ENCODE measurements at places on chromosomes 2 and 18.

- no peak for DNase-seq
Measured at GRCh38 chr2:144322379-144322778, 197.5 kb downstream of the ZEB2 start.

GRCh38 chr18:67652288-67652687, 135.8 kb upstream of the DSEL start:
- DNase-seq: no peak

- DNase-seq: peak; percentile 47
Measured at GRCh38 chr2:235595422-235596010, 101.7 kb downstream of the AGAP1 start.

- no peak for DNase-seq
Measured at GRCh38 chr2:63712748-63713147, 124.0 kb downstream of the MDH1 start.

DNA sequence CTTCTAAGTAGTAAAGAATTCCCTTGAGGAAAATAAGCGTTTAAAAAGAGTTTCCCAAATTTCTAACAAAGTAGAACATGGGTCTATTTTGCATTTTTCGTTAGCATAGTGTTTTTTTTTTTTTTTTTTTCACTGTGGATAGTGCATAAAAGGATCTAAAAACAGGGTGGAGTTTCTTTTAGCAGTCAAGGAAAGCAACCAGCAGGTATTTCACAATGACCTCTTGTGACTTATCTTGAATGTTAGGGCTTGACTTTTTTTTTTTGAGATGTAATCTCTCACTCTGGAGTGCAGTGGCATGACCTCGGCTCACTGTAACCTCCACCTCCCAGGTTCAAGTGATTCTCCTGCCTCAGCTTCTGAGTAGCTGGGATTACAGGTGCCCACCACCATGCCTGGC, 14.9 kb upstream of the DGKD start:
- DNase-seq: no peak

- no peak for DNase-seq
Measured at GRCh38 chr2:165522719-165523118, 53.2 kb downstream of the CSRNP3 start.

- DNase-seq: peak; percentile 36
Measured at GRCh38 chr2:9663008-9663879, 32.4 kb upstream of the YWHAQ start.

DNA sequence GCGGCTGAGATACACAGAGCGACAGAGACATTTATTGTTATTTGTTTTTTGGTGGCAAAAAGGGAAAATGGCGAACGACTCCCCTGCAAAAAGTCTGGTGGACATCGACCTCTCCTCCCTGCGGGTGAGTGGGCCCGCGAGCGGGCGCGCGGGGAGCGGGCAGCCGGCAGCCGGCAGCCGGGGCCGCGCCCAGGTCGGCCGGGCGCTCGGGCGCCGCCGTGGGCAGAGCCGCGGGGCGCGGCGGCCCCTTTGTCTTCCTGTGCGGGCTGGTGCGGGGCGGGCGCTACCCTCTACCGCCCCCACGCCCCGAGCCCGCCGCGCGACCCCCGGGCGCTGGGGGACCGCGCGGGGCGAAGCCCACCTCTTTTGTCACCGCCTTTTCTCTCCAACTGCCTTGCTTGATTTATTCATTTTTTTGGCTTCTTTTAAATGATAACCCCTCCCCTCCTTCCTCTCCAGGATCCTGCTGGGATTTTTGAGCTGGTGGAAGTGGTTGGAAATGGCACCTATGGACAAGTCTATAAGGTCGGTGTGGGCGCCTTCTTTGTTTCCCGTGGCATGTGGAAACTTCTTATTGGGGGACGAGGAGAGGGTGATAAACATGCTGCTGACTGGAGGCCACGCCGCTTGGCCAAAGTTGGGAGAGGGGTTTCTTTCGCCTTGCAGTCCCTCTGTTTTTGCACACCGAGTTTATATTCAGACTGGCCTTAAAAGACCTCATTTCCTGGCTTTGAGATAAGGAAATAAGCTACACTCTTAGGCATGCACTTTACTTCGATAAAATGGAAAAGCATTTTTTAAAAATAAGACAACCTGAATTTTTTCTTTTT, 722 bp downstream of the MAP4K4 start:
- peak; percentile 33 for DNase-seq

- peak; percentile 26 for DNase-seq
Measured at GRCh38 chr2:11669454-11670291, at the start of gene NTSR2. TSS of gene NTSR2 (minus strand) at chr2:11670195. CDS start at chr2:11670129, 66 bp downstream.

DNA sequence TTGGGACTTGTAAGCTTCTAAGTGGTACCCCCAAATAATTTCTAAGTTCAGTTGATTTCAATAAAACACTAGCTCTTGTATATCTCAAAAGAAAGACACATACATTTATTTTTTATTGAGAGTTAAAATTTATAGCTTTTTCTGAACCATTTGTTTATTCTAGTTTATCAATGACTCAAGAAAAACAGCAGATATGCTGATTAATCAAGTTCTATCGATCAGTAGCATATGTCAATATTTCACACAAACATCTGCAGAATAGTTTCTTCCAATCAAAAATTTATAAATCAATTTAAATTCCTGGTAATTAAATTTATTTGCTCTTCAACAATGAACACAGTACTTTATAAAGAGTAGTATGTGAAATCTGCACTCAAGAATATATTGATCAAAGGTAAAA, 5.3 kb downstream of the FIGN start:
- DNase-seq: no peak

- no peak for DNase-seq
Measured at GRCh38 chr2:239181903-239182581, 218.8 kb downstream of the HDAC4 start.

DNA sequence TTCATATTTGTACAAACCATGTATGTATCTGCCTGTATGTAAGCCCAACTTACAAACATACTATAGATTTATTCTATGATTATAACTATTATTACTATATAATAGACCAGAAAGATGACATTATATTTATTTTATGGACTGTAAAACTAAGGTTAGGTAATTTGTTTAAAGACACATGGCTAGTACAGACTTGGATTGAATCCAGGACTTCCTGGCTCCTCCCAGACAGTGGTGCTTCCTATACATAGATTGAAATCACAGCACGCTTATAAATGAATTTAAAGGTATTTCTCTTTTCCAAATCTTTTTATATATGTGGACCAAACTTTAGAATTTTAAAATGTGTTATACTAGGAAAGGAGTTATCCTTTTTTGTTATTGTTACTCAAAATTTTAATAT, 151.6 kb upstream of the MYO3B start:
- DNase-seq: no peak

GRCh38 chr2:201440182-201440581, 11.1 kb downstream of the TRAK2 start:
- no peak for DNase-seq

- DNase-seq: no peak
Measured at GRCh38 chr2:69216535-69217332, 170.3 kb downstream of the GFPT1 start.

DNA sequence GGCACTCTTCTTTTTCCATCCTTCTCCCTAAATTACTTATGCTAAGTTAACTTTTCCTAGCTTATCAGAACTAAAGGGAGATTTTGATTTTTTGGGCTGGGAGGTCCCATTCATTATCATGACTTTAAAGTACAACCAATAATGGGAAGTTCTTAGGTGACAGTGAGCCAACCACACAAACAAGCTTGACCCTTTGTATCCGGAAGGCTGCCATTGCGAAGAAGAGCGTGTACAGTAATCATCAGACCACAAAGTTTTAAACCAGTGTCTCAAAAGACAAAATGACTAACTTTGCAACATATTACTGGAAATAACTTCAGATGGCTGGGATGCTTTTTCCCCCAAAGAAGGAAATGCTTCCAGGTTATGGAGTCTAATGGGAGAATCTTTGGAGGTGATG, 298.1 kb downstream of the TGIF1 start:
- DNase-seq: no peak

DNA sequence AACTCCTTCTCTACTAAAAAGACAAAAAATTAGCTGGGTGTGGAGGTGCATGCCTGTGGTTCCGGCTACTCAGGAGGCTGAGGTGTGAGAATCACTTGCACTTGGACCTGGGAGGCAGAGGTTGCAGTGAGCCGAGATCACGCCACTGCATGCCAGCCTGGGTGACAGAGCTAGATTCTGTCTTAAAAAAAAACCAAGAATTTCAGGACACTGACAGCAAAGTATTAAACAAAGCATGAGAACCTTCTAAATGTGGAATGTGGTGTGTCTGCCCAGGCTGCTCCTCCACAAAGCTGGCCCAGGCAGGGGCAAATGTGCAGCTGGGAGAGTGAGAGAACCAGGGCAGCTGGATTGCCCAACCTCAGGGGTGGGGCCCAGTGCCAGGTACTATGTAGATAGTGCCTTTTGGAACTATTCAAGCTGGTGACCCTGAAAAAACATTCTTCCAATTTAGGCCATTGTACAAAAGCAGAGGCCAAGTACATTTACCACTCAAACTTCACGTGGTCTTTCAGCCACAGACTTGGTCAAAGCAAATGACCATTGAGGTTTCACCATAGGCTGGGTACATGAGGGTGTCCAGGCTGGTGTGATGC, 6.7 kb upstream of the UGT1A5 start:
- no peak for DNase-seq

DNA sequence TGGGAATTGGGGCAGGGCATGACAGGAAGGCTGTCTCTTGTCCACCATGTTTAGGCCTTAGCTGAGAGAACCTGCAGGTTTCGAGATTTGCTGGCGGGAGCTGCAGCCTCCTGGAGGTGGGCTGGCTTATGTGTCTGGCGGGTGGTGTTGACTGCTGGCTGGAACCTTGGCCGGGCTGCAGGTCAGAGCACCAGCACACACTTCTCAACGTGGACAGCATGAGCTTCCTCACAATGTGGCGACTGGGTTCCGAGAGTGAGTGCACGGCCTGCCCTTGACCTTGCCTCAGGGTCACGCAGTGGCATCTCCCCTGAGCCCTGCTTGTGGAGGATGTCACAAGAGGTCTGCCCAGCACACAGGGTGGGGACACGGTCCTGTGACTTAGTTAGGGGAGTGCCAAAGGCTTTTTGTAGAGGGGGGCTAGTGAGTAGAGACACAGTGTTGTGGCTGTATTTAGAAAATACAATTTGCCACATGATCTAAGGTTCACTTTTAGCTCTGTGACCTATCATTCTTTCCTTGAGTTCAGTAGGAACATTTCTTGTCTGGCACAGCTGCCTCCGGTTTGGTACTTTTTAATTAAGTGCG, 134.8 kb downstream of the SEPTIN10 start:
- DNase-seq: no peak

- no peak for DNase-seq
Measured at GRCh38 chr2:200122683-200123082, 167.3 kb downstream of the MAIP1 start.

- DNase-seq: no peak
Measured at GRCh38 chr18:35121531-35121930, 80.3 kb downstream of the MAPRE2 start.

DNA sequence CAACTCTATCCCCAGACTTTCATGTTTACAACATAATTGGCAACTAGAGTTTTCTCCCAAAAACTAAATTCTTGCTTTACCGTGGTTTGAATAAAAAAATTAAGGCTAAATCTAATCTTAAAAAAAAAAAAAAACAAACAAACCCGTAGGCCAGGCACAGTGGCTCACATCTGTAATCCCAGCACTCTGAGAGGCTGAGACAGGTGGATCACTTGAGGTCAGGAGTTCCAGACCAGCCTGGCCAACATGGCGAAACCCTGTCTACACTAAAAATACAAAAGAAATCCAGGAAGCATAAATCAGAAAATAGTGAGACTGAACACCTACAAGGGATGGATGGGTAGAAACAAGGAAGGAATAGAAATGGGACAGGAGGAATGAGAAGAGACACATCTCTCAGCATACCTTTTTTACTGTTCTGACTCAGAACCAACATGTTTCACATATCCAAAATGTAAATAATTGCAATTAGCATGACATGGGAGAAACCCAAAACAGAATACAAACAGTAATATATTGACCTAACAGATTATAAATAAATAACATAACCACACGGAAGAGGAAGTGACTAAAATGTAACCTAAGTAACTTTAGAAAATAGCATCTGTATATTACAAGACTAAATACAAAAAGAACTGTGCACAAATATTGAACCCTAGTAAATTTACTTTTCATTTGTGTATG, 17.5 kb downstream of the MGAT4A start:
- no peak for DNase-seq

- peak; percentile 11 for DNase-seq
Measured at GRCh38 chr2:9519250-9519649, 36.4 kb downstream of the ADAM17 start.

DNA sequence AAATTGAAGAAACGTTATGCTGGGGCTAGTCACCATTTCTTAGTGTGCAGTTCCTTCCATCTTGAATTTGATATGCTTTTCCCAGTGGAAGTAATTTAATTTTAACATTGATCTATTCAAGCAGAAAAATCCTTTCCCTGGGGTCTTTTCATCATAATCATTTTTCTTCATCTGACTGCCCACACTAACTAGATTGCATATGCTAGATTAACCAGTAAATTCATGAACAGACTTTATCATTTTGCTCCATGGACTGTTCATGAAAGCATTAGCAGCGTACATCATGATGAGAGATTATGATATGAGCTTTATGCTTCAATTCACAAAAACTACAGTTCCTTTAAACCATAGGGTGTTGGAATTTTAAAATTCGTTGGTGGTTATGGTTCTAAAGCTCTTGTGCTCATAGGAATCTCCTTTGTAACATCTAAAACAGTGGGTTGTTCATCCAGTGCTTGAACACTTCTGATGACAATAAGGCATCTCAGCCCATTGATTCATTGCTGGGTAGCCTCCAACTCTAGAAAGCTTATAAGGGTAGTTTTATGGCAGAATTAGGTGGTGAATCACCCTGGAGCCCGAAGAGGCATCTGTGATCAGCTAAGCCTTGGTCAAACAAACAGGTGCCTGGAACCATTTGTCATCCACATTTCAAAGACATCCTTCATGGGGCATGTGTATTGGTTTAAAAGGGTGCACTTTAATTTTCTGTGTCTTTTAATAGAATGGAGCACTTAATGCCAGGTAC, 77.2 kb upstream of the NDUFV2 start:
- no peak for DNase-seq

- DNase-seq: no peak
Measured at GRCh38 chr2:59490994-59491393, 1062.5 kb downstream of the BCL11A start.

GRCh38 chr2:238106339-238106697, 6.2 kb downstream of the ESPNL start:
- no peak for DNase-seq

All from activated CD4-positive, alpha-beta T cell treated with anti-CD3 and anti-CD28 coated beads, Interleukin-10, Interleukin-2, amounts not matched to agents 100 ng/mL and 50 ng/mL, durations not matched to agents 16 hours and 8 hours (primary cell).